Activated T-cell treated with anti-CD3 and anti-CD28 coated beads for 24 hours (primary cell): ENCODE measurements at places on chromosomes 1 and 21.

- peak; percentile 53 for DNase-seq
Observed at GRCh38 chr1:167533851-167534300, 15.5 kb upstream of the CD247 start.

GRCh38 chr1:183019139-183019740, 4.0 kb upstream of the LAMC1 start:
- no peak for DNase-seq

DNA sequence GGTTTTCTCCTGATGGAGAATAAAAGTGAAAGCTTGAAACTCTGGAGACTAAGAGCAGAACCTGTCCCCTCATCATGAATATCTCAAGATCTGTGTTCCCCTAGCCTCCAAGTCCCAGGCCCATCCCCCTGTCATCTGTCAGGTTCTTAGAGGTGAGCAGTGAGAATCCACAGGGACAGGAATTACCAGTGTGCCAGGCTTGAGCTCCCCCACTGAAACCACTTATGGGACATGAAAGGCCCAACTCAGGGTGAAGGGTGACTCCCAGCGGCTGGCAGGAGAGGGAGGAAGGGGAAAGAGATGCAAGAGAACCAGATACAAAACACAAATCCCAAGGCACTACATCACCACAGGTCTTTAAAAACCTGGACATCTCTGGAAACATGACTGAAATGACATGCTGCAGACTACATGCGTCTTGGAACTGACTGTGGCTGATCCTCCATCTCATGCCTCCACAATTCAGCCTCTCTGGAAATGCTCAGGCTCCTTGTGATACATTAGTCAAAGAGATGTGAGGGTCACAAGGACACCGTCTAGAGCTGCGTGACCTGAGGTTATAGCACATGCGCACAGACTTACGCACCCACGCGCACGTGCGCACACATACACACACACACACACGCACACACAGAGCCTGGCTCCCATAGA, 6.8 kb upstream of the LY9 start:
- DNase-seq: no peak

DNA sequence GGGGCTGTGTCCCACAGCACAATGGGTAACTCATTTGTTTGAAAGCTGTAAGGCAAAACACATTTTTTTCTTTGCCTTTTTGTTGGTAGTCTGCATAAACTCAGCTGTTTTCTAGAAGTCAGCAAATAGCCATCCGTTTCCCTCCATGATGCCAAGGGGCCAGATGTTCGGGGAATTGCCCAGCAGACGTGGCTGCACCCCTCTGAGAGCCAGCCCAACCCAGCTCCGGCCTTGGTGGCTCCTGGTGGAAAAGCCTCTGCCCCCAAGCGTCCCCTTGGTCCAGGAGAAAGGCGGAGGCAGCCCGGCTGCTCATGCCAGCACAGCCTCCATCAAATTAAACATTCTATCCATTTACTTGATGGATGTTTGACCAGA, 58.4 kb upstream of the ADARB1 start:
- no peak for DNase-seq

DNA sequence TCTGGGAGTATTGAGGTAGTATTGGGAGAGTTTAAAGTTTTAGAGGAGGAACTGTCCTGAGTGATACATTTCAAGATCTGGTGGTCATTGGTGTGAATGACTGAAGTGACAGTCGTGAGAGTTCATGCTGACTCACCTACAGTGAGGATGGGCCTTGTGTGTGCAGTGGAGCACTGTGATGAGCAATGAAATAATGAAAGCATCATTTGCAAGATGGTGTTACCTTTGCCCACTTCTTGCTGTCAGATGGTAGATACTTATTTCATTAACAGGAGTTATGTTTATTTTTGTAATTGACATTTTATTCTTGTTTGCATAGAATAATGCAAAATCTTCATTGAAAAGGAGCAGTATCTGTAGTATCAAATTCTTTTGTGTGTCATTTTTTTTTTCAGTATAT, 29.0 kb downstream of the POU2F1 start:
- DNase-seq: no peak

DNA sequence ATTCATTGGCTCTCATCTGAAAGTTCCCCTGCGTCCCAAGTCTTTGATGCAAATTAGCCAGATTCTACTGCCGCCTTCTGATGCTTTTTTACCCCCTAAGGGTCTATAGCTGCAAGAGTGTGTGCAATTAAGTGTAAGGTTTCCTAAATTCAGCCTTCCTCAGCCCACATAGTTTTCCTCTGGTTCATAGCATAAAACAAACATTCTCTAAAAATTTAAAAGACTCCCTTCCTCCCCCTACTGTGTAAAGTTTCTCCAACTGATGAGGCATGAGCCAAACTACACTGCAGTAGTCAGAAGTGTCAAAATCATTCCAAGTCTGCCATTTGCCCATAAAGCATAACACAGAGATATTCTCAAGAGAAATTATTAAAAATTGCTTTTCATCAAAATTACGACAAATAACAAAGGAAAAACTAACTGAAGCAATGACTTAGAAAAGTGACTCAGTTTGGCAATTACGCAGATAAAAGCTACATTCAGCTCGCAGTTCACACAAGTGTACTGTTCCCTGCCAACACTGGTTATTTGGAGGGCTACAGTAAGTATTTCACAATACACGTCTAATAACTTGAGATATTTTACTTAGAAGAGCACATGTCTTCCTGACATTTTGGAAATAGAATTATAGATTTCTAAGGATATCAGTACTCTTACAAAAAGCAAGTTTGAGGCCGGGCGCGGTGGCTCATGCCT, 15.4 kb downstream of the KCNH1 start:
- no peak for DNase-seq

- DNase-seq: no peak
Observed at GRCh38 chr1:38990386-38990737, 714 bp upstream of the AKIRIN1 start.

DNA sequence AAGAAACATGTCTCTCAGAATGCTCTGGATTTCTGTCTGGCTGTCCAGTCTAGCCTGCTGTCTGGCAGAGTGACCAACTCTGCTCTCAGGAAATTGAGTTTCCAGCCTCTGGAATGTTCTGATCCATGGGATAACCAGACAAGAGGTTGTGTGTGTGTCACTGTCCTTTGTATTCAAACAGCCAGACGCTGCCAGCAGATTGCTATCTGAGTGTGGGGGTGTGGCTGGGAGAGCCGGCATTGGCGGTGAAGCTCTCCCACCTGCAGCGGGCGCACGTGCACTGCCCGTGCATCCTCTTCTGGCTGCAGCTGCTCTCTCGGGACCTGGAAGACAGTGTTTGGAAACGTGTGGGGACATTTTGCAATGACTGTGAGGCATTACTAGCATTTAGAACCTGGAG, 26.1 kb downstream of the PKP1 start:
- no peak for DNase-seq

GRCh38 chr1:97350241-97350640, 570.6 kb downstream of the DPYD start:
- no peak for DNase-seq
